ENCODE measurements at places on chromosomes 4 and X. TPM values are rescaled to one million over a fixed set of nuclear protein-coding genes. Genes with fewer than 3 reads are reported as not detected.

The EFHC2 gene
- total RNA-seq = not detected

- DNase-seq = no peak
Observed at GRCh38 chr4:109728385-109728784, 1.5 kb downstream of the PLA2G12A start.

DNA sequence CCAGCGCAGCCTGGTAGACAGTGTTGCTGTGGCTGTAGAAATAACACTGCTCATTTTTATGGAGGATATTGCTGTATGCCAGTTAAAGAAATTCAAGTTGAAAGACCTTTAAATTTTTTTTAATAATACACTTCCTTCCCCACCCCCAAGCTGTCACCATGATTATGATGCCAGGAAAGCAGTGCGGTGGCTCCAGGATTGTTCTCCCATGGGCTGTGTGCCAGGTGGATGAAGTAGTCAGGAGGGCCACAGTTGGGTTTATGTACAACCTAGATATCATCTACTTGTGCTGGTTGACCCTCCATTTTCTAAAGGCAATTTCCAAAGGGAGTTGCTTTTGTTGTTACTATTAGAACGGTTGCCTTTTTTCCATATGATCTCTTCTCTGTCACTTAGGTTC lies 136.6 kb downstream of the AFF1 start:
- peak; percentile 46 for DNase-seq

GRCh38 chr4:149145803-149146202 lies 669.8 kb downstream of the IQCM start:
- DNase-seq = no peak

GRCh38 chr4:185272245-185272644 lies 62.8 kb downstream of the SNX25 start:
- no peak for DNase-seq

GRCh38 chr4:95963456-95963855 lies 123.6 kb downstream of the PDHA2 start:
- DNase-seq = no peak

DNA sequence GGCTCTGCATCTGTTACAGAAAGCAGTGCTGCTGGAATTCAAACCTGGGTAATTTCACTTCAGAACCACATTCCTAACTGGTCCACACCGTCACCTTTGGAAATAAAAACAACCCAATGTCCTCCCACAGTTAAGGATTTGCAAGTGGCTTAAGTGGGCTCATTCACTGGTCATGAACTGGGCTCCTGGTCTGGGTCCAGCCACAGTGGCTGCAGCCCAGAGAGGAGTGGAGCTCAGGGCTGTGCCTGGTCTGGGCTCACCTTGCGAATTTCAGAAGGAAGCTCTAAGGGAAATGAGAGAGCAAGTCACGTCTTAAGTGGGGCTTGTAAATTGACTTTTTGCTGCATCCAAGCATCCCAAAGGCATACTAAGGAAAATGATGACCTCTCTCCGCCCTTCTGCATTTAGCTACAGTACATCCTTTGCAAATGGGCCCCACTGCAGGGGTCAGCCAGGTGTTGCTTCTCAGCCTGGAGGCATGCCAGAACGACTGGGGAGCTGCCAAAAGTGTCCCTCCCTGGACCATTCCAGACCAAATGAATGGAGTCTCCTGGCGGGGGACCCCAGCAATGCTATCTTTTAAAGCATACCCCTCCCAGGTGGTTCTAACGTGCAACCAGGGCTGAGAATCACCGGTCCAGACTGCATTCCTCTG lies 25.6 kb upstream of the CRMP1 start:
- no peak for DNase-seq

DNA sequence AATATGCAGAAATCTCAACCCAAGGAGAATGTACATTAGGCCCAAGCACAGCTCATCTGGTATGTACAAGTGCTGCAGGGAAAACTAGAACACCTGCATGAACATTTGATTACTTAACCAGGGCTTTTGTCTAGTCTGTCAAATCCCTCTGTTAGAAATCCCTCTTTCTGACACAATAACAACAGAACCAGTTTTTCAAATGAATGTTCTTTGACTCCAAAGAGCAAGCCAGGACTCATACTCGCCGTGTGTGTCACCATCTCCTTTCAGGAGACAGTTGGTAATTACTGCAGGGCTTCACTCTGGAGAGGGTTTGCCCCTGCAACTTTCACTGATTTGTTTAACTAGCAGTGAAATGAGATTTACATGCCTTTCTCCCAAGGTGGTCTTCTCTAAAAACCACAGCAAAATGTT lies 143.0 kb upstream of the FAM241A start:
- no peak for DNase-seq

DNA sequence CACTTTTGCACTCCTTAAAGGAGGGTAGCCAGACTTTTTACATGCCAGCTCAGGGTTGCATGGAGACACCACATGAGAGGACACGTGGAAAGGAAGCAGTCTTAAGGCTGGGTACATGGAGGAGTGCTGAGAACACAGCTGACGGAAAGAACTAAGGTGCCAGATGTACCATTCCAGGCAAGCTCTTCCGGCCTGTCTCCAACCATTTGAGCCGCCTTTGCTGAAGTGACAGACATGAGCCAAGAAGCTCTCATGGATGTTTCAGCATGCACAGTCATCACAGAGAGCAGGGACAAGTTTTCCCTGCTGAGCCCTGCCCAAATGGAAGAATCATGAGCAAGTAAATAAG lies 83.4 kb upstream of the BMP2K start:
- DNase-seq = no peak

The MAPK10 gene
- 1.5 TPM for total RNA-seq

Data from right lobe of liver (tissue), 6 donors.